ENCODE measurements at places on chromosomes 16 and 17. TPM values are rescaled to one million over a fixed set of nuclear protein-coding genes. Genes with fewer than 3 reads are reported as not detected.

- DNase-seq: no peak
These were observed 36.6 kb upstream of the NACA2 start for GRCh38 chr17:61627658-61628057.

DNA sequence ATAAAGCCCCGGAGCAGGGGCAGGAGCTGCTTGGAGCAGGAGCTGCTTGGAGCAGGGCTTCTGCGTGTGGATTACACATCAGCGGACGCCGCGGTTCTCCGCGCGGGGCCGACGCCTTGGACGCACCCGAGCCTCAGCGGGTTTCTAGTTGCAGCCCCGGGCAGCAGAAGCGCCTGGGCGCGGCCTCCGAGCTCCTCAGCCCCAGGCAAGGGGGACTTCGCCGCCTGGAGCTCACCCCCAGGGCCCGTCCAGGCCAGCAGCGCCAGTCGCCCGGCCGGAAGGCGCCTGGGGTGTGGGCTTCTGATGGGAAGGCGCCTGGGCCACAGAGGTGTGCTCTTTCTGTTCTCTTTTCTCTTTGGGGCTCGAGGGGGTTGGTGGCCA, 6.3 kb downstream of the FOXF1 start:
- no peak for DNase-seq

DNA sequence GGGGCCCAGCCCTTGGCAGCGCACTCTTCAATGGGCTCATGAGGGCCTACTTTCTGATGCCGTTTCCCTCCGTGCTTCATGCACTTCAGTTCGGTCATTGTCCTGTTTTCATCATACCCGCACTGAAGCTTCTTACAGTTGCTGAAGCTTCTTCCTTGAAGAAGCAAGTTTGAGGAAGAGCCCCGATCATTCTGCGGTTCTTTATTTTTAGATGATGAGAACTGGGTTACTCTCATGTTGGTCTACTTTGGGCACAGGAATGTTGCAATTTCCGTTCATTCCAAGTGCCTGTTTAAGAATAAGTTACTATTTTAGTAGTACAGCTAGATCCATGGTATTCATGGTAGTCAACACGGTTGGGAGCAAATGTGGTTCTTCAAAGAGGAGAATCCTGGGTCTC, 587.7 kb upstream of the HSBP1 start:
- no peak for DNase-seq

DNA sequence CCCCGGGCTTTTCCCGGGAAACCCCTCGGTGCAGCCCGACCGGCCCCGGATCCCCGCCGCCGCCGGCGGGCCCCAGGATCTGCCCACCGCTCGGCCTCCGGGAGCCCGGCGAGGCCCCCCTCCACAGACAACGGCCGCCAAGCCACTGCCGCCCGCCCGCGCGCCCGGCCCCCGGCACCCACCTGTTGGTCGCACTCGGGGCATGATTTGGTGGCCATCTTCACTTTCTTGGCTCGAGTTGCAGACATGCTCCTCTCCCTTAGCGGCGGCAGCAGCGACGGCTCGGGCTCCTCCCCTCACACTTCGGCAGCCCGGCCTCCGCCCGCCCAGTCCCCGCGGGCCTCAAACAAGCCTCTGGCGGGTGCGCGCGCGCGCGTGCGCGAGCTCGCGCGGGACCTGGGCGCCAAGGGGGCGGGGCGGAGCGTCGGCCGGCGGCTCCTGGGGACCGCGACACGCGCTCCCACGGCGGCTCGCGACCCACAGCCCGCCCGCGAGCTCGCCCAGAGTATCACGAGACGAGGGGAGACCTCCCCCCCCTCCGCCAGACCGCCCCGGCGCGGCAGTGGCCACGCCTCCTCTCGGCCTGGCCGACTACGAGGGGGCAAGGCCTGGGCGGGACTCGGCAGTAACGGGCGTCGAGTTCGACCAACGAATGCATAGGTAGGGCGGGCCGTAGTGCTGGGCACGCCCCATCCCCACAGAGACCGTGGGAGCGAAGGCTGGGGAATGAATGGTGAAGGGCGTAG, at the start of gene C16orf87:
Gene C16orf87, minus strand, starts transcription at position 279 of the 746 bp plus-strand sequence. Its CDS starts 31 bp downstream, at position 248.
- peak; percentile 96 for DNase-seq

DNA sequence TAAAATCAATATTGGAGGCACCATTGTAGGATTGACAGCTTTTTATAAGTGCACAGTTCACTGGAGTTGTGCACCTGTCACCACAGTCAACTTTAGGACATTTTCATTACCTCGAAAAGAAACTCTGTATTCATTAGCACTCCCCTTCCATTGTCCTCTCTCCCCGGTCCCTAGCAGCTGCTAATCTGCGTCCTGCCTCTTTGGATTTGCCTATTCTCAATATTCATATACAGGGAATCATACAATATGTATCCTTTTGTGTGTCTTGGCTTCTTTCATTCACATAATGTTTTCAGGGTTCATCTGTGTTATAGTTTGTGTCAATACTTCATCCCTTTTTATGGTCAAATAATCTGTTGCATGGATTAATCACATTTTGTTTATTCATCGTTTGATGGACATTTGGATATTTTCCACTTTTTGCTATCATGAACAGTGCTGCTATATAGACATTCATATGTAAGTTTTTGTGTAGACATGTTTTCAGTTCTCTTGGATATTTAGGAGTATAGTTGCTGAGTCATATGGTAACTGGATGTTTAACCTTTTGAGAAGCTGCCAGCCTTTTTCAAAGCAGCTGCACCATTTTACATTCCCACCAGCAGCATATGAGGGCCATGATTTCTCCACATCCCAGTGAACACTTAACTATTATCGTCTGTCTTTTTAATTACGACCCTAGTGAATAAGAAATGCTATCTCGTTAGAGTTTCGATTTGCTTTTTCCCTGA, 9.8 kb downstream of the DNAJA3 start:
- DNase-seq: no peak

- DNase-seq: no peak
These were observed 36.7 kb downstream of the SPAG9 start for GRCh38 chr17:51083981-51084380.

DNA sequence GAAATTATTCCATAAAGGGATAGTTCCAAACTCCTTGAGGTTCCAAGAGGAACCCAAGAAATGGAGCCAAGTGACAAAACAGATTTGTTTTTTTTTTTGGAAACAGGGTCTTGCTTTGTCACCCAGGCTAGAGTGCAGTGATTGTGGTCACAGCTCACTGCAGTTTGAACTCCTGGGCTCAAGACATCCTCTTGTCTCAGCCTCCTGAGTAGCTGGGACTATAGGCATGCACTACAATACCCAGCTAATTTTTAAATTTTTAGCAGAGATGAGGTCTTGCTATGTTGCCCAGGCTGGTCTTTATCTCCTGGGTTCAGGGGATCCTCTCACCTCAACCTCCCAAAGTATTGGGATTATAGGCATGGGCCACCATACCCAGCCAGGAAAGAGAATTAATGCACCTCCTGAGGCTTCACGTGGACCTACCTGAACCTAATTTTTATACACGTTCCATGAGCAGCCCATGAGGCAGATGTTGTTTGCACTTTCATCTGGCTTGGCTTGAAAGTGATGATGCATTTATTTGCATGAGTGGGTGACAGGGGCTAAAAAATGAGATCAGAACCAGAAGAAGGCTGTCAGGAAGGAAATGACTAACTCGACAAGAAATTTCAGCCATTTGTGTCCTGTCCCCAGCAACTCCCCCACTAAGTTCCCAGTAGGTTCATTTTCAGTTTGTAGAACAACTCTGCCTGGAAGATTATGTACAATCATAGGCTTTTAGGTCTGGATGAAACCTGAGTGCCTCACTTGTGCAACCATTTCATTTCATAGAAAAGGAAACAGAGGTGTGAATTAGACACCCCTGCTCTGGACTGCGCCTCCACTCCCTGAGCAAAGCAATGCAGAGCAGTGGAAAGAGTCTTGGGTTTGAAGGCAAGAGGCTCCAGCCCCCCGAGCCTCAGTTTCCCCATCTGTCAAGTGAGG, 10.3 kb upstream of the IRF8 start:
- no peak for DNase-seq

- no peak for DNase-seq
These were observed 39.7 kb downstream of the ARHGAP17 start for GRCh38 chr16:24975428-24975889.

FBXO39 gene
- 0.88 TPM for total RNA-seq

MYH13 gene
- not detected for total RNA-seq

DPEP3 gene
- not detected for total RNA-seq
